ENCODE measurements at places on chromosomes 6 and 20.

DNA sequence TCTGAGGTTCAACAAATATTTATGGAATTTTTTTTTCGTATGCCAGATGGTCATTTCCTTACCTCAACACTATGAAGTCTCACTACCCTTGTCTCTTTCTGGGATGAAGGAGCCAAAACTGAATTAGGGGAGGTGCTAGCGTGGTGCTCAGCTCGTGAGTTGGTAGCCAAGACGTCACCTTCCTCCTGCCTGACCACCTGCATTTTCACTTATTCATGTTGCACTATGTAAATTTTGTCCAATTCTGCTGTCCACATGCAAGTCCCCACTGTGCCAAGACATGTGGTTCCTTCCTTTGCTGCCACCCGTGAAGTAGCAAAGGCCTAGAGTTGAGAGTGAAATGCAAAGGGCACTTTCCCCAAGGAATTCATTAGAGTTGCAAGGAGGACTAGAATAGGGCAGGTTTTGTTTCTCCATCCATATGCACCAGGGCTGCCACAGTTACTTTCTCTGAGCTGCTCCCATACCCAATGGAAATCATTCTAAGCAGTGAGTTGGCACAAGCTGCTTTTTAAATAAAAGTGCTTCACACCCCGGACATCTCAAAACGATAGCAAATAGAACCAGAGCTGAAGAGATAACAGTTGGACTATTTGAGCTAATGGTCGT, 591.3 kb upstream of the NOX3 start:
- no peak for DNase-seq

DNA sequence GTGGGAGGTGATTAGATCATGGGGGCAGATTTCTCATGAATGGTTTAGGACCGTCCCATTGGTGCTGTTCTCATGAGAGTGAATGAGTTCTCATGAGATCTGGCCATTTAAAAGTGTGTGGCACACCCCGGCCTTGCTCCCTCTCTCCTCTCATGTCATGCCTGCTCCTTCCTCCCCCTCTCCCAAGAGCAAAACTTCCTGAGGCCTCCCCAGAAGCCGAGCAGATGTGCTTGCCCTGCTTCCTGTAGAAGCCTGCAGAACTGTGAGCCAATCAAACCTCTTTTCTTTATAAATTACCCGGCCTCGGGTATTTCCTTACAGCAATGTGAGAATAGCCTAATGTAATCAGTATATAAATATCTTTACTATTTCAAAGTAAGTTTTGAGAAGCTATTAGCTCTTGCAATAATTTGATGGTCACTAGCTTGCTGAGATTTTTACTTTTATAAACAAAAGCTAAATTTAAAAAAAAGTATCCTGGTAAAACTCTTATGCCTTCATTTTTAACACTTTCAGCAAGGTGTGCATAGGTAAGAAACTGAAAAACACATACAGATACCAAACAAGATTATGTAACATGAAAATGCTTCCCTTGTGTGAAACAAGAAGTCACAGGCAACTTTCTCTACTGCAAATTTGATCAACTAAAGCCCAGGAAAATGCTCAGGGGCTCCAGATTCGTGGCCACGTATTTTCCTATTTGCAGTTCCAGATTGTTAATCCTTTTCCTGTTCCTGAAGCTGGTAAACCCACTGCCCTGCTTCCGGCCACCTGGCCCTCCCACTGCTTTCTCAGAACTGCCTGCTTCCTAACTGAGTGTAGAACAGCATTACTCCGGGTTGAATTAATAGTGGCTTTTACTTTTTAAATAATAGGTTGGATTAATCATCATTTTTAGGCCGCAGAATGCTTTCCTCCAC, 395.1 kb upstream of the CNR1 start:
- DNase-seq, result no peak

GRCh38 chr6:48378884-48379407, 267.9 kb upstream of the PTCHD4 start:
- DNase-seq, result no peak

DNA sequence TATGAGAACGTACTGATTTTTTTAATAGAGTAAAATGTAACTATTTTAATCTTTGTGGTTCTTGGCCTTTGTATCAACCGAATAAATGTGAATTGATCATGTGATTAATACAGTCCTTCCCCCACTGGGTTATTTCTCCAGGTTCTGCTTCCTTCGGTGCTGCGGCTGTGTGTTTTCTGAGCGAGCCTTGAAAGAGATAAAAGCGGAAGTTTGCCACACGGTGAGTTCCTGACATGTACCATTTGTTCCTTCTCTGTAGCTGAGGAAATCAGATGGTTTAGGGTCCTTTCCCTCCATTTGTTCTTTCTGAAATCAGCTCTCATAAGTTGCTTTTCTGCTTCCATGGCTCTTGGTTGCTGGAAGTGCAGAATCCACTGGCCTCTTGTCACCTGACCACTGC, 15.5 kb downstream of the RTF2 start:
- DNase-seq, result no peak

DNA sequence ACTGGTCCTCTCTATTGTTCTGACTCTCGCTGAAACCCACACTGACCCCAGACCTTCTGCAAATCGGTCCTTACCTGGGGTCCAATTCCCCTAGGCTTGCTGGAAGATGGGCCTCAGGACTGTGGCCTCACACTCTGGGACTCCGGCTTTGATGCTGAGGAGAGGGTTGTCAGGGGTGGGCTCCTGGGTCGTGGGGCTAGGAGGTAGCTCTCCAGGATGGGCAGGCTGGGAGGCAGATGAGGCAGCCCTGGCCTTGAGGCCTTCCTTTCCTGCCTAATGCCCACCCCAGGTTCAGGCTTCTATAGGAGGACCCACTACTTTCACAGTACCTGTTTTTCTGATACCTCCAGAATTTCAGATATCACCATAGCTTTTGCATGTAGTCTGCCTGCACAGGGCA, 21.4 kb downstream of the HLA-F start:
- DNase-seq, result no peak
